Heart left ventricle (tissue), 16 donors: ENCODE measurements at places on chromosomes 1 and 21. TPM values are rescaled to one million over a fixed set of nuclear protein-coding genes. Genes with fewer than 3 reads are reported as not detected.

OR2T11 gene
- polyA plus RNA-seq: not detected

LCE3A gene
- not detected for polyA plus RNA-seq

ERRFI1 gene
- 3.8 TPM for polyA plus RNA-seq

GRCh38 chr21:38208118-38208517 is 48.7 kb upstream of the KCNJ15 start:
- DNase-seq: no peak

- DNase-seq: peak; percentile 42
Observed at GRCh38 chr21:17925000-17925610, 105.9 kb upstream of the C21orf91 start.

LZIC gene
- 18.5 TPM for polyA plus RNA-seq

NBPF10 gene
- polyA plus RNA-seq: 0.47 TPM
